ENCODE measurements at places on chromosomes 7 and 10. TPM values are rescaled to one million over a fixed set of nuclear protein-coding genes. Genes with fewer than 3 reads are reported as not detected.

The EGR2 gene
- total RNA-seq, result 6.6 TPM

DNA sequence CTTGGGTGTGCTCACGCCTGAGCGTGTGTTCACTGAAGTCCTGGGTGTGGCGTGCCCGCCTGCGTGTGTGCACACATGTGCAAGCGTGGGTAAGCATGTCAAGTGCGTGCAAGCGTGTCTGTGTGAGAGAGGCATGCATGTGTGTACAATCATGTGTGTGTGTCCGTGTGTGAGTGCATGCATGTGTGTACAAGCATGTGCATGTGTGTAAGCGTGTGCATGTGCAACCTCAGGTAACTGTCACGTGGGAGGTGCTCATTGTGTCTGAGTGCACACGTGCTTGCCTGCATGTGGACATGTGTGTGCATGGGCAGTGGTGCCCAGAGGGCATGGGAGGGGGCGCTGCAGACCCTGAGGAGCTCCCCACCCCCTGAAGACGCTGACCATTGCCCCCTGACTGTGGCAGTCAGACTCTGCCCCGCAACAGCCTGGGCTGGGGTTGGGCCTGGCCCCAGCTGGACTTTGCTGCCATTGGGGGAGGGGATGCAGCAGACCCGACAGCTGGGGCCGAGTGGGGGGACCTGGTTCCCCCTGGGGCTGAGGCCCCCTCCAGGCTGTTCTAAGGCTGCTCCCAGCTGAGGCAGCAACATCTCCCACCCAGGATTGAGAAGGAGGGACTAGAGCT is 88.1 kb downstream of the UNCX start:
- no peaks in the 10 kb centered on the region for H3K36me3 ChIP-seq
- H3K27ac ChIP-seq, result no peak overlapping the region
- no peak for DNase-seq
- peaks cover 26% of the 10 kb centered on the region for H3K27me3 ChIP-seq
- H3K4me3 ChIP-seq, result no peak overlapping the region

The FIGNL1 gene
- total RNA-seq, result 21.9 TPM

DNA sequence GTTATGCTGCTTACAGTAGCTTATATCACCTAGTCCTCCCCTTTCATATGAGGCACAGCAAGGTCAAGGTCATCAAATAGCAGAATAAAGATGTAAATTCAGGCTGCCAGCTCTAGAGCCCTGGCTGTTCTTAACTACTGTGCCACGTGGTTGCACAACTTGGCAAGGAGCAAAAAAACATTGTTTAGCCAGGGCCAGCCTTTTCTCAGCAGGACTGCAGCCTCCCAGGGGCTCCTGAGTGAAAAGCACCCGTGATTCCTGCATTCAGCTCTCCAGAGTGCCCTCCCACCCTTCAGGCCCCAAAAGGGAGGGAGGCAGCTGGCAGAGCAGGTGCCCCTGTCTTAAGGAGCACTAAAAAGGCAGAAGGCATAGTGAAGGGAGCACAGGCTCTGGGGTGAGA is 31.8 kb upstream of the TM9SF3 start:
- no peak for DNase-seq
- H3K36me3 ChIP-seq, result no peaks in the 10 kb centered on the region
- H3K4me3 ChIP-seq, result no peak overlapping the region
- H3K27ac ChIP-seq, result no peak overlapping the region
- no peaks in the 10 kb centered on the region for H3K27me3 ChIP-seq
- H3K4me1 ChIP-seq, result no peaks in the 10 kb centered on the region

The ADAM12 gene
- total RNA-seq, result 4.6 TPM

DNA sequence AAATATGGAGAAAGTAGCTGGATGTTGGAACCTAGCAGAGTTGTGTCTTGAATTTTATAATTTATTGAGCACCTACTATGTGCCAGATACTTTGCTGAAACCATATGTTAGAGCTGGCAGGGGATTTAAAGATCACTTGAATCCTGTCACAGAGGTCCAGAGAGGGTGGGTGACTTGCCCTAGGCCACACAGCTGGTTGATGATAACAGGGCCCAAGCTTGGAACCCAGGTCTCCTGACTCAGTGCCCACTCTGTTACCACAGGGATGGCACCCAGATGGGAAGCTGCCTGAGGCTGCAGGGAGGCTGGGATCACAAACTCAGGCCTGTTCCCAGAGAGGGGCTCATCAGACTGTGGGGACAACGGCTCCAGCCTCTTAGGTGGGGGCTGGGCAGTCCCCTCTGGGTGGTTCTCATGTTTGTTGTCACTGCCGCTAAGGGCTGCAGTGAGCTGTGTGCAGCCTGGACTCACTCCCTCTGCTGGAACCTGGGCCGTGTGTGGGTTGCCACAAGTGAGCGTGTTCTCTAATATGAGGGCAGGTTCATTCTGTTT is 18.6 kb downstream of the GOLGA7B start:
- no peaks in the 10 kb centered on the region for H3K27me3 ChIP-seq
- no peak overlapping the region for H3K27ac ChIP-seq

GRCh38 chr10:98028168-98028770 is 2.2 kb downstream of the CRTAC1 start:
- H3K27me3 ChIP-seq, result peaks cover 44% of the 10 kb centered on the region
- no peaks in the 10 kb centered on the region for H3K4me1 ChIP-seq

DNA sequence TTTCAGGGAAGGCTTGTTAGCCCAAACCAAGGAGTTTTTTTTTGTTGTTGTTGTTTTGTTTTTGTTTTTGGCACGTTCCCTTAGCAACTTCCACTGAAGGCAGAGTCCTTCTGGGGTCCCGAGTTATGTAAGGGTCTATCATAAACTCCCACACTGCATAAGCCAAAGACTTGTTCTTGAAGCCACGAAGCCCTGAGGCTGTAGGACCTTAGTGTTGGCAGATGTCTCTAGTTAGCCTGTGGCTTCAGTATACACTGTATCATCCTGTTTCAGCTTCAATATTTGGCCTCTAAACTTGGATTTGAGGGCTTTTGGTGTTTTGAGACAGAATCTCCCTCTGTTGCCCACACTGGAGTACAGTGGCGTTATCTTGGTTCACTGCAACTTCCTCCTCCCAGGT is 13.6 kb downstream of the KPNA7 start:
- H3K4me3 ChIP-seq, result no peak overlapping the region
- H3K36me3 ChIP-seq, result no peaks in the 10 kb centered on the region
- H3K27me3 ChIP-seq, result no peaks in the 10 kb centered on the region
- no peak overlapping the region for H3K27ac ChIP-seq

GRCh38 chr10:110793886-110794285 is 77.8 kb upstream of the PDCD4 start:
- H3K36me3 ChIP-seq, result no peaks in the 10 kb centered on the region
- H3K27ac ChIP-seq, result no peak overlapping the region
- no peak overlapping the region for H3K4me3 ChIP-seq
- no peak for DNase-seq

The TMEM273 gene
- total RNA-seq, result 10.2 TPM

- H3K4me1 ChIP-seq, result no peaks in the 10 kb centered on the region
- H3K36me3 ChIP-seq, result no peaks in the 10 kb centered on the region
- no peaks in the 10 kb centered on the region for H3K27me3 ChIP-seq
- H3K27ac ChIP-seq, result no peak overlapping the region
- no peak for DNase-seq
These were observed 102.4 kb downstream of the USP6NL start for GRCh38 chr10:11509036-11509435.

The RPA3 gene
- 117 TPM for total RNA-seq

The SPDYE18 gene
- 0.57 TPM for total RNA-seq

DNA sequence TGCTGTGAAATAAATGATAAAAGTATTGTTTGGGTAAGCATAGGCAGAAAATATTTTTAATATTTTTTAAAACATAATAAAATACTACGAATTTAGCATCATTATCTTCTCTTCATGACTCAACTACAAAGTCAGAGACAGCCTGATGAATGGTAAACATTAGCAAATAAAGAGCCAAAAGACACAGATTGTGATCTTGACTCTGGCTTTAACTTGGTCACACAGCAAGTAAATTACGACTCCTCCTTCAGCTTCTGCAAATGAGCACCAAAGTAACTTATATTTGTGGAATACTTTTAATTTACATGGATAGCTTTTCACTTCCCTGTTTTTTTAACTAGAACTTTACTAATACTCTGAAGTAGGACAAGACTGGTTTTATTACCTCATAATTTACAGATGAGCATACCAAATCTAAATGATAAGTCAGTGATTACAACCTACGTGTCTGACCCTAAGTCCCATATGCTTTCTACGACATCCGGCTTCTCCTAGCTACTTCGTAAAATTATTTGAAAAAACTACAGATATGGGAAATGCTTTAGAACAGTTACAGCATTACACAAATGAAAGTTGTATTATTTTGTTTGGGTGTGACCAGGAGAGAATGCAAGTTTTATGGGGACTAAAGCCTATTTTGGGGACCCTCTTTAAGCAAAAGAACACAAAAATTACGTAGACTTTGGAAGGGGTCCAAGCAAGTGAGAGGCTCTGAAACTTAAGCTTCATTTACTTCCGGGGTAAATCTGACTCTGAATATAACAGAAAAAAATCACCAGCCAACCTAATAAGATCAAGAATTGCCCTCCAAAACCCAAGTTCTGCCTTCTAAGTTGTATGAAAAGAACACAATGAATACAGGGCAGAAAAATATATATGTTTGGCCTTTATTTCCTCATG is 133.8 kb downstream of the CPEB3 start:
- H3K36me3 ChIP-seq, result no peaks in the 10 kb centered on the region
- DNase-seq, result no peak
- no peak overlapping the region for H3K4me3 ChIP-seq

- no peaks in the 10 kb centered on the region for H3K27me3 ChIP-seq
- H3K4me3 ChIP-seq, result no peak within 1 kb of the TSS
- H3K27ac ChIP-seq, result no peak within 1 kb of the TSS
- DNase-seq, result no peak
- no peaks in the 10 kb centered on the region for H3K36me3 ChIP-seq
These were observed at the start of gene LLCFC1 for GRCh38 chr7:142939226-142939910. LLCFC1 (plus strand) TSS chr7:142939484; CDS start chr7:142939622, 138 bp downstream.

- DNase-seq, result no peak
- no peak overlapping the region for H3K4me3 ChIP-seq
- H3K27me3 ChIP-seq, result no peaks in the 10 kb centered on the region
- peaks cover 16% of the 10 kb centered on the region for H3K4me1 ChIP-seq
- H3K27ac ChIP-seq, result no peak overlapping the region
- no peaks in the 10 kb centered on the region for H3K36me3 ChIP-seq
These were observed 86.8 kb upstream of the CCDC71L start for GRCh38 chr7:106747804-106748203.

- DNase-seq, result no peak
- H3K27me3 ChIP-seq, result no peaks in the 10 kb centered on the region
- peaks cover 70% of the 10 kb centered on the region for H3K4me1 ChIP-seq
- H3K36me3 ChIP-seq, result peaks cover 42% of the 10 kb centered on the region
These were observed 21.2 kb downstream of the CYP17A1 start for GRCh38 chr10:102815790-102816549.

The MAGI2 gene
- 0.42 TPM for total RNA-seq

DNA sequence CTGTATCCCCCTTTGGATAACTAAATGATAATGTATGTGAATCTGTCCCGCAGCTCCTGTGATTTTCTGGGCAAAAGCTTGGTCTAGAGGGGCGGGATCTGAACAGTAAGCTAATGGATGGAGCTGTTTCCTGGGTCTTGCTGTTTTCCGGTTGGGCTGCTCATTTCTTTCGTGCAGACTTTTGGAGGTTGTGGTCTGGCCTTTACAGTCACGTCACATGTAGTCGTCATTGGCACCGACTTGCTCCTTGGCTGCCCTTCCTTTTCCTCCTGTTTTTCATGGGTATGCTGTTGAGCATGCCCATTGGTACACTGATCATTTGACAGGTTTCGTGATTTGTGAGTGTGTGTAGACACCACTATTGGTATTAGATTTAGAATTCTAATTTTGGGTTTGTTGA is 2.0 kb downstream of the FBH1 start:
- H3K27ac ChIP-seq, result peak overlapping the region; percentile 60
- DNase-seq, result no peak
- peak overlapping the region; percentile 18 for H3K4me3 ChIP-seq
- no peaks in the 10 kb centered on the region for H3K27me3 ChIP-seq
- peaks cover 22% of the 10 kb centered on the region for H3K36me3 ChIP-seq

The KCNMA1 gene
- total RNA-seq, result 1.9 TPM

The HOXA7 gene
- 0.57 TPM for total RNA-seq

- H3K4me1 ChIP-seq, result peaks cover 12% of the 10 kb centered on the region
- H3K27me3 ChIP-seq, result no peaks in the 10 kb centered on the region
- no peak for DNase-seq
- peaks cover 23% of the 10 kb centered on the region for H3K36me3 ChIP-seq
- no peak overlapping the region for H3K4me3 ChIP-seq
These were observed 2.3 kb downstream of the ERLIN1 start for GRCh38 chr10:100183481-100183880.

The ATOH7 gene
- 0.05 TPM for total RNA-seq

The PIP gene
- 0.28 TPM for total RNA-seq

GRCh38 chr7:95621404-95621803 is 25.1 kb upstream of the PDK4 start:
- no peaks in the 10 kb centered on the region for H3K27me3 ChIP-seq
- no peaks in the 10 kb centered on the region for H3K36me3 ChIP-seq
- no peak overlapping the region for H3K4me3 ChIP-seq
- H3K4me1 ChIP-seq, result no peaks in the 10 kb centered on the region

The ANKRD61 gene
- 0.05 TPM for total RNA-seq

The AGR2 gene
- total RNA-seq, result 1.7 TPM

All from thymus (tissue), 14 donors.